ENCODE measurements at places on chromosomes 6 and 20.

DNA sequence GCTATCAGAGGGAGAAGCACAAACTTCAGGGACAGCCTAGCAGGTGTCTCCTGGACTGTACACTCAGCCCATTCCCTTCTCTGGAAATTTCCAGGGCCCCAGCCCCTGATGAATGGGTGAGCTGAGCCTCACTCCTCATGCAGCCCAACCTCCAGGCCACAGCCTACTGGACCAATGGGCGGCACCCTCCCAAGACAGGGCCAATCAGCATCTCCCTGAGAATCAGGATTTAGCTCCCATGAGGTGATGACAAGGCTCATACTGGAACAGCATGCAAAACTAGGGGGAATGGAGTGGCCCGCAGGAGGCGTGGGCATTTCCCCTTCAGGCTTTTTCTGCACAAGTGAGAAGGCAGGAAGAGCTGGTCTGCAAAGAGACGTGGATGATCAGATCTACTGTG, 29.0 kb downstream of the NFATC2 start:
- no peak for DNase-seq

DNA sequence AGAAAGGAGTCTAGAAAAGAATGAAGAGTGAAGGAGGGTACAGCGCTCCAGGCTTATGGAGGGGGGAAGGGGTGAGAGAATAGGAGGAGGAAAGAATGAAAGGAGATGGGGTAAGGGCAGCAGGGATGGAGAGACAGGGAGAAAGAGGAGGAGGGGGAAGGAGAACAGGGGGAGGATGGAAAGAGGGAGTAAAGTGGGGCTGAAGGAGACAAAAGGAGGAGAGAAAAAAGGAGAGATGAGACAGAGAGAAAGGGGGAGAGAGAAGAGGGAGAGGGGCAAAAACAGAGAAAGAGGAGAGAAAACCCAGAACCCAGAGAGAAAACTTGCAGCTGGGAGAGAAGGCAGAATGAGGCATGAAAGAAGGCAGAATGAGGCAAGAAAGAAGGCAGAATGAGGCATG, 110.7 kb downstream of the GRM4 start:
- no peak for DNase-seq

DNA sequence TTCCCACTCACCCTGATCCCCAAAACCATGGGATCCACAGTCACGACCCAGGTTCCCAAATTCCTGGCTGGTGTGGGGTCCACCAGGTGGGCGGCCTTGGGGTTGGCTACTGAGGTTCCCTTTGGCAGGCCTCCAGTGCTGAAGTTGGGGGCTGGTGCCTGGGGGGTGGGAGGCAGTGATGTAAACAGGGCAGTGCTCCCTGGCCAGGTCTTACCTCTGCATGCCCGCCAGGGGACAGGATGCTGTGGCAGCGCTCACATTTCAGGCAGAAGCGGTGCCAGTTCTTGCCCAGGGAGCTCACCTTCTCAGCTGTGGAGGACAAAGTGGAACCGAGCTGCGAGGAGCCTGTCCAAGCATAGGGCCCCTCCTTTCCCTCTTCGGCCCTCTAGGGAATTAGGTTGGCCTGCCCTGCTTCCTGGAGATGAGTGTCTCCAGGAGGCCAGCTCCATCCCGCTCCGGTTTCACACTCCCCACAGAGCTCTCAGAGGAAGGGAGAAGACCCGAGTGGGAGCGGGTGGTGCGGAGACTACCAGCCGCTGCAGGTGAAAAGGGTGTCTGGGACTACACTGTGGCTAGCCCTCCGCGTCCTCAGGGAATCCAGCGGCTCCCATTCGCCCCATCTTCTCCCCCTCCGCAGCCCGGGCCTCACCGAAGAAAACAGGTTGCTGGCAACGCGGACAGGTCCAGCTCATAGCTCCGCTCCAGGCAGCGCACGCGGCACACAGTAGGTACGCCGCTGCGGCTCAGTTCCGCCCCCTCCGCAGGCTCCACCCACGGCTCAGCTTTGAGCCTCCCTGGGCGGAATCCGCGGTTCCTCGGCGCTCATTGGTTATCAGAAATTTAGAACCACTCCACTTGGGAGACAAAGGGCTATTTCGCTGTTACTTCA, at the start of gene CRIP3:
TSS of gene CRIP3 (minus strand) at position 726 of the 889 bp plus-strand sequence. CDS start at position 692, 34 bp downstream.
- peak; percentile 71 for DNase-seq

DNA sequence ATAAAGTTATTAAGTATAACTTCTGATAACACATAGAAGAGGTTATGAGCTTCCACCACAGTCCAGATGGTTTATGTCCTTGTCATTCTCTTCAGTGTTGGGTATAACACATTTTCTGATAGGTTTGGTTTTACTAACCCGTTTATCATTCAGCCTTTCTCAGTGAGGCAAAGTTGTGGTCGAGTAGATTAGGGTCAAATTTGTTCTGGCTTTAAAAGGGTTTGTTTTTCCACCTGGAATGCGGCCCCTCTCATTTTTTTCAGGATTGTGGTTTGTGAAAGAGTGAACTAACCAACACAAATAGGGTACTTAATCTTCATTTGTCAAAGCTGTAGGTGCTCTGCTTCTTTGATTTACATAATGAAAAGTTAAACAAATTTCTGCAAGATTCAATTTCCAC, 204.2 kb upstream of the ASCC3 start:
- no peak for DNase-seq

GRCh38 chr20:20138301-20139064, 86.2 kb downstream of the CFAP61 start:
- DNase-seq, result no peak

DNA sequence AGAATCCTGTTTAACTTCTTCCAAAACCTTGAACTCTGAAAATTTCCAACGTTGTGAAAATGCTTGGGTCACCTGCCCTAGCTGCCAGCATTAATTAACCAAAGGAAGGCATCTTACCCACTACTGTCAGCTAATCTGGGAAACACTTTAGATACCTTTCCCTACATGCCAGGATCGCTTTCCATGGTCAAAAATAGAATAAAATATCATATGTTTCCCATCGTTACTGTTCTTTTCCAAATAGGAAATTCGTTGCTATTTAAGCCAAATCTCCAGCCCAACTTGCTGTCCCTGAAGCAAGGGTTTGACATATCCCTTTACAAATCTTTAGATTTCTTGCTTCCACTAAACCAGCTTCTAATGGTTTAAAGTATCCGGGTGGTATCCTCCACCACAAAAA, 157.5 kb downstream of the AIG1 start:
- DNase-seq, result no peak

DNA sequence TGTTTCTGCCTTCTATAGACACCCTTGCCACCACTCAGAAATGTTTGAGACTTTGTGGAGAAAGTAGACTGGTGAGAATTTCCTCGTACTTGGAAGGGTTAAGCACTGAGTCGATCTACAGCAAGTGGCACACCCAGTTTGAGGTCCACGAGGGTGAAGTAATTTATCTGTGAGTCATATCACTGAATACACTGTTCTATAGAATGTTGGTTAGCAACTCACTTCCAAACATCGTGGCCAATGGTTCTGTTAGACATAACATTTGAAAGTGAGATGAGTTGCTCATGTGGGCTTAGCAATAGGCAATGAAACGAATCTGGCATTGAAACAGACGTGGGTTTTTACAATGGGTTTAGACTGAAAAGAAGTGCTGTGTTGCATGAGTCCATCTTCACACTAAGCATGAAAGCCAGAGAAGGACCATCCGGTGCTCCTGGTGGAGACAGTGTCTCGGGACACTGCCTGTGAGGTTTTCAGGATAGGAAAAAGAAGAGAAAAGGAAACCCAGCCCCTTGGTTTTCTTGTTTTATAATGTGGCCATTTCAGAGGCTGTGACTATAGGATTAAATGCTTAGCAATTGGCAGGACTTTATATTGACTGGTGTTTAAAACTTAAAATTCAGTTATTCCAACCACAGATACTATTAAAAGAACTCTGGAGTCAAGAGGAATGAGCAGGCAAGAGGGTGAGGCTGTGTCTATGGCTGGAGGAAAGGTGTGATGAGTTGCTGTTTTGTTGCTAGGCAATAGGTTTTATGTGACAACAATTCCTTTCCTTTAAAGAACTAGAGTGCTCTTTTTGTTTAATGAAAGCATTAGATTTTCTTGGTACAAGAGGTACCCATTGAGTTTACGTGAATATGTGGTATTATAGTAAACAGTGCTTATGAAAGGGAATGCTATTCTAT, 31.0 kb upstream of the EZR start:
- peak; percentile 40 for DNase-seq

GRCh38 chr6:38248500-38249234, 391.1 kb downstream of the BTBD9 start:
- DNase-seq, result no peak

DNA sequence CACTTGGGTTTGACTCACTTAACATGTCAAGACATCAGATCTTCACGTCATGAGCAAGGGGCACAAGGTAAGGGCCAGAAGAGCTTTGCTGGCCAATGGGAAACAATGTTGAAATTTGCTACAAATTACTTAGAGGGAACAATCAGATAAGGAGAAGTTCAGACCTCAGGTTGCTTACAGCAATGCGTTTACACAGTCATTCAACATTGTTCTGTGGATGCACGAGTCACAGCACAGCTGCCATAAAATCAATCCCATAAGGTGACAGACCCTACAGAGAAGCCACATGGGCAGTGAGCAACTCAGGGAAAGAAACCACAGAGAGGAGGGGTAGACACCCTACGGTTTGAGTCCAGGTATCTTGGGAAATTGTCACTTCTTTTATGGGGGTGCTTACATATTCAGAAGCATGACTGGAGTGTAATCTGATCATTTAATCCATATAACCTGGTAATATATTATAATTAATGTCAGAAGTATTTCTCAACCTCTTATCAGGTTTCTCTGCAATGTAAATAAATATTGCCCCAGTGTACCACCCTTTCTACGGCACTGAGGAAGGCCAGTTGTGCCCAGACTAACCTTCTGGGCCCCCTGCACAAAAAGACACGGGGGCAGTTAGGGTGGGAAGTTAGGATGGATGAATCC, 2.3 kb upstream of the SLC22A2 start:
- DNase-seq, result no peak

DNA sequence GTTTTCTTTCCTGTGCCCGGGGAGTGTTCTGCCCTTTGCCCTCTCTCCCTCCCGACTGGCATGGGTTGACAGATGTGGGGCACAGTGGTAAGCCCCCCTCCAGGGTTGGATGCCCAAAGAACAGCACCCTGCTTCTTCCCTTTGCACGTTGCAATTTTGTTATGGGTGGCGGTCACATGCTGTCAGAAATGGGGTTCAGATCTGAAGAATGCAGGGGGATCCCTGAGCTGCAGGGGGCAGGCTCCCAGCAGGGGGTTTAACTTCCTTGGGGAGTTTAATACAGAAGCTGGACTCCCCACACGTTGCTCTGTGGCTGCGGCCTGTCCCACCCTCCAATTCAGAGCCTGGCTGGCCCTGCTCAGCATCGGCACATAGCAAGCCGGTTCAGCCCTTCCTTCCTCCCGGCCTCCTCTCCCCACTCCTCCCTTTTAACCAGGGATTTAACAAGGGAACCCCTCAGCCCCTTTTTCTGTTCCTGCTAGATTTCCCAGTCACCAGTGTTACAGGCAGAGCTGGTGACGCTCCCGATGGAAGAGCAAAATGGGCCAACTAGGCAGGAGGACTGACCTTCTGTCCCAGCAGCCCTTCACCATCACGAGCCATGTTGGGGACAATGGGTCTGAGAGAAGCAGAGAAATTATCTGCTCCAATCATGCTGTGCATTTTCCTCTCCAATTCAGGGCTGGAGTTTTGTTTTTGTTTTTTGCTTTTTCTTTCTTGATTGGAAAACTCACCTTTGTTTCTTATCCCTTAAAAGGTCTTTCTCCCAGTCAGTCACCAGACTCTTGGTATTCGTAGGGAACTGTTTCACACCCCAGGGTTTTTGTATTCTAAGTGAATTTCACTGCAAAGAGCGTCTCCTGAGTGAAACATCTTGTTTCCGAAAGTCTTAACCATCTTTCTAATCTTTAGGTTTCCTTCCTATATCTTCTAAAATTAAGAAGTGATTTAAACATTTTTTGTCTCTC, 6.8 kb downstream of the FOXF2 start:
- DNase-seq, result no peak

GRCh38 chr6:167699141-167699931, 127.4 kb upstream of the AFDN start:
- DNase-seq, result peak; percentile 34

GRCh38 chr6:151493161-151493803, 535 bp upstream of the CCDC170 start:
- DNase-seq, result no peak

- no peak for DNase-seq
Observed at GRCh38 chr20:48629069-48629959, 198.5 kb downstream of the PREX1 start.

- DNase-seq, result no peak
Observed at GRCh38 chr6:98036344-98036923, 753.4 kb upstream of the MMS22L start.

DNA sequence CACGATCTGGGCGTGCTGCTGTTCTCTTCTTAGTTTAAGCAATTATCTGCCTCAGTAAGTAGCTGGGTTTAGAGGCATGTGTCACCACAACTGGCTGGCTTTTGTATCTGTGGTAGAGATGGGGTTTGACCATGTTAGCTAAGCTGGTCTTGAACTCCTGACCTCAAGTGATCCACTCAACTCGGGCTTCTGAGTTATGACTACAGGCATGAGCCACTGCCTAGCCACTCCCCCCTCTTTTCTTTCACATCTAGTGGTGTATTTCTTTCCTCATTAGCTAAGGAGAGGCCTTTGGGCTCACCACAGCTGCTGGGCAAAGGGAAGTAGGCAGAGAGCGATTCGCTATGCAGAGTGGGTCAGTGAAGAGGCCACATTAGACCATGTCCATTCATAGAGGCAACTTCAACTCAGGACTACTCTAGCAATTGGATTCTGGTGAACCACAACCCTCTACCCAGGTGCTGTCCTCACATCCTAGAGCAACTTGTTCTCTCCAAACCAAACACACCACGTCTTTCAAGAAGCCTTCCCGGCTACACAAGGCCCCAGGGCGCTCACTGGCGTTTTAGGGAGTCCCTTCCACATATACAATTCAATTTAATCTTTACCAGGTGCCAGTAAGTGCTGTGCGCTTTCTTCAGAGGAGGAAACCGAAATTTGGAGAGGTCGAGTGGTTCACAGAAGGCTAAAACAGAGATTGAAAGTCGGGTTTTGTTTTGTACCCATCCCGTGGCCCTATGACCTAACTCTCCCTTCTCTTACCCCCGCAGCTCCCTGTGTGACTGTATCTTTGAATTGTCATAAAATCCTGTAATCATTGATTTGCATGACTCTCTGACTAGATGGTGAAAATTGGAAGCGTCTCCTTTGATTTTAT, 26.5 kb upstream of the GFOD1 start:
- peak; percentile 38 for DNase-seq

GRCh38 chr6:152701081-152701862, 3.6 kb downstream of the MYCT1 start:
- no peak for DNase-seq

DNA sequence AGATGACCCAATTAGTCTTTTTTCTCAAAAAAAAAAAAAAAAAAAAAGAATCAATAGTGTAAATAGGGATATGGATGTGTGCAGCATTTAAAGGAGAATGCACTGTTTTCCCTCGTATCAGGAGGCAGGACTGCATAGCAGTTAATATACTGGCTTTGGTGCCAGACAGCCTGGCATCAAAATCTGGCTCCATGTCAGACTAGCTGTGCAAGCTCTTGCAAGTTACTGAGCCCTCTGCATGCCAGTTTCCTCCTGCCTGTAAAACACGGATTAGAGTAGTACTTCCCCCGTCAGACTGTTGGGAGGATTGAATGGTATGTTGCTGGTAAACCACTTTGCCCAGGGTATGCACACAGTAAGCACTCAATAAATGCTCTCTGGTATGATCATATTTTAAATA, 594.2 kb upstream of the CHD6 start:
- DNase-seq, result no peak

GRCh38 chr20:47825011-47825762, 39.9 kb upstream of the SULF2 start:
- DNase-seq, result no peak
